ENCODE measurements at places on chromosomes 12 and 14.
A peak's percentile ranks its signal among the peaks of the same experiment; 100 is the strongest.

GRCh38 chr12:12612358-12612757 is 682 bp downstream of the CREBL2 start:
- peak; percentile 67 for DNase-seq

DNA sequence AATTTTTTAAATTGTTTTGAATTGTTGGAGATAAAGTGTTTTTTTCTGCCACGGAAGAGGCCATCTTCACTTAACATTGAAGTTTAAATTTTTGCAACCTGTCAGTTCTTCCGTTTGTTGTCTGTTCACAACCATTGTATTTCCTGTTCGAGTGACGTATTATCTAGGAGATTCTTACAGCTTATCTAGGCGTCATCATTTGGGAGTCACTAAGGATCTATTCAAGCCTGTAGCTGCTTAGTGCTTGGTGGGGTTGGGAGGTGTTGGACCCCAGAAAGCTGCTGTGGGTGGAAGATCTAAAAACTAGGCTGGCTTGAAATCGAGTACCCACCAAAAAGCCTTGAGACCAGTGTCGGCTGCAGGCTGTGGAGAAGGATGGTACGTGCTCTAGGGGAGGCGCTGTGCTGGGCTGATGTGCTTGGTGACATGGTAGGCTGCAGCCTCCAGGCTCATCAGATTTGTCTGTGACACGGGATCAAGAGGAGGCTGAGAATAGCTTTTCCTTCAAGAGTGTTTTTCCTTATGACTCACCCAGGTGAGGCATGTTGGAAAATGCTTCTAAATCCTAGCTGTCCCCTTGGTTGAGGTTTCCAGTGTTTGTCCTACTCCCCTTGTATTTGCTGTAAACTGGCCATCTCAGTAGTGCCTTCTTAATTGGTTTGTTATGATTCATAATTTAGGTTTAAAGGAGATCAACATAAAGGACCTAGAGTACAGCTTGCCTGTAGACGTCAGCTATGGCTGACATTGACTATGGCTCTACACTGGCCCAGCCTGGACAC is 57.8 kb downstream of the ATG14 start:
- no peak for DNase-seq

GRCh38 chr12:43912859-43913258 is 77.0 kb downstream of the TMEM117 start:
- DNase-seq, result peak; percentile 77

GRCh38 chr12:94141004-94141764 is 7.2 kb upstream of the PLXNC1 start:
- DNase-seq, result no peak

Data from adipocyte (in vitro differentiated cells).